ENCODE measurements at places on chromosomes 16 and 17.
A peak's percentile ranks its signal among the peaks of the same experiment; 100 is the strongest.

DNA sequence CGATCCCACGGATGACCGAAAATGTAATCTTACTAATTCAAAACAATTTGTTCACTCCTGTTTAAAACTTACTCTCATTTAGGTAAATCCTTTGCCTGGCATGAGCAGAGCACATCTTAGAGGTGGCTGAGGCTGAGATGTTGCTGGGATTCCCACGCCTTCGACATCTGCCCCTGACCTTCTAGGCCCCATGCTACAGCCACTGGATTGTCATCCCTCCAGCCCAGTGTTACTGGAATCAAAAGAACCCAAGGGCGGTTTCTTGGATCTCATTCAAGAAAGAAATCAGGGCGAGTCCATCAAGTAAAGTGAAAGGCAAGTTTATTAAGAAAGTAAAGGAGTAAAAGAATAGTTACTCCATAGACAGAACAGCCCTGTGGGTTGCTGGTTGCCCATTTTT lies 64.5 kb upstream of the SHISA6 start:
- no peak for DNase-seq

DNA sequence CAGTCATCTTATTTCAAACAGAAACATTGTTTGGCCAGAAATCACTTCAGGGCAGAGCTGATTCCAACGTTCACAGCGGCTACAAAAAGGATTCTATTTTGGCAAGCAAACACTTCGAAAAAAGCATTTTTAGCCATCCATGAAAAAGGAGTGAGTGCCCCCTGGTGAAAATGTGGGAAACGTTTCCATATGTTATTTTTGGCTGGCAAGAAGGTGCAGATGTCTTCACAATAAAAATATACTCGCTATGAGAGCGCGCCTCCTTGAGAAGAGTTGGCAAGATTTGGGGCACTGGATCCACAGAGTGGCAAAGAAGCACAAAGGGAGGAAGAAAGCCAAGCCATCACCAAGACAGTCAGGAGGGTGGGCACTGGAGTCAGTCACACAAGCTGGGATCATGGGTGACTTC lies 191.1 kb downstream of the CHD9NB start:
- DNase-seq: no peak

- DNase-seq: no peak
Measured at GRCh38 chr17:511001-511698, 158.5 kb upstream of the RPH3AL start.

GRCh38 chr16:12906271-12906670 lies 4.9 kb downstream of the SHISA9 start:
- DNase-seq: no peak

GRCh38 chr16:11205754-11206581 lies 50.0 kb downstream of the SOCS1 start:
- no peak for DNase-seq

DNA sequence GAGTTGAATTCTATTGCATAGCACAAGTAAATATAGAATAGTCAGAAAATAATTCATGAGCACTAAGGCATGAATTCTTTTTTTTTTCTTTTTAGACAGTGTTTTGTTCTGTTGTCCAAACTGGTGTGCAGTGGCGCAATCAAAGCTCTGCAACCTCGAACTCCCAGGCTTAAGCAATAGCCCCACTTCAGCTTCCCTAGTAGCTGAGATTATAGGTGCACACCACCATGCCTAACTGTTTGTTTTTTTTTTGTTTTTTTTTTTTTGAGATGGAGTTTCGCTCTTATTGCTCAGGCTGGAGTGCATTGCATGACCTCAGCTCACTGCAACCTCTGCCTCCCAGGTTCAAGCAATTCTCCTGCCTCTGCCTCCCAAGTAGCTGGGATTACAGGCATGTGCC lies 16.6 kb downstream of the TUBD1 start:
- DNase-seq: no peak

DNA sequence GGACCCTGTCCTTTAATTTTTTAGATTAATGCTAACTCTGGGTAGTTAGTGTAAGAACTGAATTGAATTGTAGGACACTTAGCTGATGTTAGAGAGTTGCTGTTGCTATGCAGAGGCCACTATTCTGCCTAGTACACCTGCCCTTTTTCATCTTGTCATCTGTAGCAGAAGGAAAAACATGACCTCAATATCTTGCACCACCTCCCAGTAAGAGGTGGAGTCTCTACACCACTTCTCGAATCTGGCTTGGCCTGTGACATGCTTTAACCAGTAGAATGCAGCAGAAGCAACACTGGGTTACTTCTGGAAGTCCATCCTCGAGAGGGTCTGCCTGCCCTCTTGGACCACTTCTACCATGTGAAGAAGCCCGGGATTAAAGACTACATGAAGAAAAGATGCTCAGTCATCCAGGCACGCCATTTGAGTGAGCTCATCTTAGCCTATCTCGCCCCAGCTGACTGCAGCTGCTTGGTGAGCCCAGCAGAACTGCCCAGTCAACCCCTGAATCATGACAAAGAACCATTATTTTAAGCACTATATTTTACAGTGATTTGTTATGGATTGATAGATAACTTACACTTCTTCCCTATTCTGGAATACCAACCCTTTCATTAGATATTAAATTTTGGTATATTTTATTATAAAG lies 153.5 kb downstream of the MYO1D start:
- no peak for DNase-seq

DNA sequence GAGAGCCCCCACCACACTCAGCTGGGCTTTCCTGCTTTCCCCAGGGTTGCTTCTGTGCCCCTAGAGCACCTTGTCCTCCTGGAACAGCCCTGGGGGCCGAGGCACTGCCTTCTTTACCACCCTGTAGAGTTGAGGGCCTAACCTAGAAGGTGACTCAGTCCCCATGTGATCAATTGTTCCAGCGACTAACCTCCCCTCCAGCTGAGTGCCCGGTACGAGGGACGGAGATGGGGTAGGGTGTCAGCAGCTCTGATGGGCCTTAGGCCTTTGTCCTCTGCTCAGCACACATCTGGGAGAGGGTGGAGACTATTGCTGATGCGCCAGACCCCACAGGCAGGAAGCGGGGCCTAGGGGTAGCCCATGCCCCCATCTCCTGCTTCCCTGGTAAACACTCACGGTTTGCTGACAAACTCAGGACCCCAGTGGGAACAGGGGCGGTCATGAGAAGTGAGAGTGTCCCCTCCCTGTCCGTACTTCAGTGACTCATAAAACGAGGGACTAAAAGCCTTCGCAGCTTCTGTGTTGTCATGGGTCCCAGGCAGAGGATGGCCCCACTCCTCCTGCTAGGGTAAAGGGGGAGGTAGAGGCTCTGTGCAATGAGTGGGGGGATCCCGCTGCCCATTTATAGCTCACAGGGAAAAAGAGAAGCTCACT lies 33.1 kb downstream of the NECAB2 start:
- DNase-seq: no peak

GRCh38 chr17:72587156-72587555 lies 466.3 kb downstream of the SOX9 start:
- no peak for DNase-seq

GRCh38 chr16:24571096-24571495 lies 31.7 kb downstream of the RBBP6 start:
- no peak for DNase-seq

GRCh38 chr16:68373528-68374245 lies 62.9 kb downstream of the PRMT7 start:
- no peak for DNase-seq

- DNase-seq: no peak
Measured at GRCh38 chr17:49690256-49690655, 12.4 kb upstream of the SPOP start.

DNA sequence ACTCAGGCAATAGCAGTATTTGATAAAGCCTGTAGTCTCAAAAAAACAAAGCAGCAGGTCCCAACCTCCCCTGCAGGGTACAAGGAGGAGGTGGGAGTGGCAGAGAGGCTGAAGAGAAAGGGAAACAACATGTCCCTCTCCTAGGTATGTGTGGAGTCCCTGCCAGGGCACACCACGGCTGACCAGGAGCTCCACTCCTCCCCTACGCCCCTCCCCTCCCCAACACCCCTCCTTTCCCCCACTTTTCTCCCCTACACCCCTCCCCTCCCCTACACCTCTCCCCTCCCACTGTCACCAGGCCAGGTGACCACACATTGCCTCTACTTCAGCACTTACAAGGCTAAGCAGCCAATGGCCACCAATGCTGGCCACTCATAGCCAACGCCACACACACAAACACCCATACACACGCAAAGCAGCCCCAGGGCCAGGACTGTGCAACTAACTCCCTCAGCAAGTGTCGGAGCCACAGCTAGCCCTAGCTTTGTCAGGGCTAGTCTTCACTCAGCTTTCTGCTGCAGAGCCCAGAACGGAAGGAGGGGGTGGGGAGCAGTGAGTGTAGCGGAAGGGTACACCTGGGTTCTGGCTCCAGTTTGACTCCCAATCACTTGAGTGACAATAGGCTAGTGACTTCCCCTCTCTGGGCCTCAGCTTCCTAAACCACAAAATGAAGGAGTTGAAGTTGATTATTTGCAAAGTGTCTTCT lies 8.2 kb downstream of the CAVIN1 start:
- peak; percentile 35 for DNase-seq

- DNase-seq: no peak
Measured at GRCh38 chr16:25270577-25270976, 12.9 kb upstream of the ZKSCAN2 start.

DNA sequence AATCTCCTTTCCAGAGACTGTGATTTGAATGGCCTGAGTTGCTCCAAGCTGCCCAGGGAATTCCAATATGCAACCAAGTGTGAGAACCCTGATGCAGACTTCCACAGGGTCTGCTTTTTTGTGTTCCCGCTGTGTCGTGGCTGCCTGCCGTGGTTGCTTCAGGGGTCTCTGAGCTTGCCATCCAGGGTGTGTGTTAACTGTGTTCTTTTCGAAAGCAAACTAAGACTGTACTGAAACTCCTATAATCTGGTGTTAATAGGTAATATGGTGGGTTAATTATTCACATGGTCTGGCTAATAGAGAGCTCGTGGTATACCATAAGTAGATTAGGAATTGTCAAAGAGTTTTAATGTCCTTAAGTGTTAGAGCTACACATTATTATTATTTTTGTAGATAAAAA lies 20.7 kb downstream of the UBN1 start:
- DNase-seq: no peak

- peak; percentile 65 for DNase-seq
Measured at GRCh38 chr16:50742576-50743200, 802 bp downstream of the CYLD start.

GRCh38 chr17:39192901-39193300 lies 4.6 kb downstream of the CACNB1 start:
- DNase-seq: no peak

DNA sequence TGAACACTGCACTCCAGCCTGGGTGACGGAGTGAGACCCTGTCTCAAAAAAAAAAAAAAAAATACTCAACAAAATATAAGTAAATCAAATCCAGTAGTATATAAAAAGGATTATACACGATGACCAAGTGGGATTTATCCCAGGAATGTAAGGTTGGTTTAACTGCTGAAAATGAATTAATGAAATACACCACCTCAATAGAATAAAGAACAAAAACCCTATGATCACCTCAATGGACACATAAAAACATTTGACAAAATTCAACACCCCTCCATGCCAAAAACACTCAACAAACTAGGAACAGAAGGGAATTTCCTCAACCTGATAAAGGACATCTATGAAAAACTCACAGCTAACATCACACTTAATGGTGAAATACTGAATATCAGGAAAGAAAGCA lies 6.6 kb downstream of the MIS12 start:
- no peak for DNase-seq

- DNase-seq: no peak
Measured at GRCh38 chr16:64019339-64019738, 1102.5 kb downstream of the CDH11 start.

GRCh38 chr17:82553210-82553930 lies 33.8 kb downstream of the FOXK2 start:
- no peak for DNase-seq

DNA sequence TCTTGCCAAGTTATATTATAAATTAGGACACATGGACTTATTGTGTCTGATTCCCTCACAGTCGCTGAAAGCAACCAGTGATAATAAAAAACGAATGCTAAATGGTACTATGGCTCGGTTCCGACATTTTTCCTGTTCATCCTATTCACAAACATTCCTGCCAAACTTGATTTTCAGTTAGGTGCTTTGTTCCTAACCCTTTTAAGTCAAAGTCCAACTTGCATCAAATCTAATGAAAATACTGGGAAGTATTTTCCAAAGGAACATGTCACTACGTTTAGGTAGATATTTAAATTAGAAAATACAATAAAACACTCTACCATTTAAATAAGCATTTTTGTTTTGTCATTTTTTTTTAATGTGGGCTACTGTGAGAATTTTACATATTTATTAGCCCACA lies 21.0 kb downstream of the SETD6 start:
- no peak for DNase-seq

- no peak for DNase-seq
Measured at GRCh38 chr16:51655249-51655648, 504.2 kb upstream of the SALL1 start.

- DNase-seq: no peak
Measured at GRCh38 chr17:61279476-61280145, 120.0 kb upstream of the TBX2 start.
